GM19239 (cell line): ENCODE measurements at places on chromosomes 12 and 14.

DNA sequence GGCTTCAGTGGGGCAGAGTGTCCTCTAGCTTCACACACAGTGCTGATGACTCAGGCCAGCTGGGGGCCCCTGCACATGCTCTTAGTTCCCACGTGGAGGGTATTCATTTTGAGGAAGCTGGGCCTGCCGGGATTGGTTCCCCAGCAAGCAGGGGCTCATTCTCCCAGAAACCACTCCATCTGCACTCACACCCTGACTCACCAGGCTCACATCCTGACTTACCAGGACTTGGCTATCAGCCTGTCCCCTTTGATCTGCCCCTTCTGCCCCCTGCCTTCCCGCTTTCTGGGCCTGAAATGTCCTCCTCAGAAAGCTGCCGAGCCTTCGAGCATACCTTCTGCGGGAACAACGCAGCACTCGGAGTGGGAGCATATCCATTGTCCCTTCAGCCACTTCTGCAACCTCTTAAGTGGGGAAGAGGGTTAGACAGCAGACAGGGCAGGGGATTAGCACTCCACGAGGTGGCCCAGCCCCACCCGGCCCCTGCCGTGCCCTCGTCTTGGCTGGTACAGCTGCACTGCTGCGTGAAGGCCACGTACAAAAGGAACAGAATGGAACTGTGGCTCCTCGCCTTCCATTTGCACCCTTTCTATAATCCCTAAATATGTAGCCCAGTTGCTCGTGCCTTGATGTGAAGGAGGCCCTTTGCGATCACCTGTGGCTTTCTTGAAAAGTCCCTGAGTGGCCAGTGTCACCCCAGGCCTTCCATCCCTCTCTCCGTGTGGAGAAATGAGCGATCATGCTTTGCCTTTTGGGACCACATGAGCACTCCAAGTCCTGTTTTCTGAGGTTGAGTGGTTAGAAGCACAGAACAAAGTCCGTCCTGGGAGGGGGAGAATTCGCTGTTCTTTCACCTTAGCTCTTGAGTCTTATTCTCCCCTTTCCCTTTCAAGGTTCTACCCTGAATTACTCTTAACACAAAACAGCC lies 26.1 kb downstream of the TPCN1 start:
- DNase-seq = no peak

GRCh38 chr12:86331012-86331411 lies 74.8 kb upstream of the MGAT4C start:
- no peak for DNase-seq

DNA sequence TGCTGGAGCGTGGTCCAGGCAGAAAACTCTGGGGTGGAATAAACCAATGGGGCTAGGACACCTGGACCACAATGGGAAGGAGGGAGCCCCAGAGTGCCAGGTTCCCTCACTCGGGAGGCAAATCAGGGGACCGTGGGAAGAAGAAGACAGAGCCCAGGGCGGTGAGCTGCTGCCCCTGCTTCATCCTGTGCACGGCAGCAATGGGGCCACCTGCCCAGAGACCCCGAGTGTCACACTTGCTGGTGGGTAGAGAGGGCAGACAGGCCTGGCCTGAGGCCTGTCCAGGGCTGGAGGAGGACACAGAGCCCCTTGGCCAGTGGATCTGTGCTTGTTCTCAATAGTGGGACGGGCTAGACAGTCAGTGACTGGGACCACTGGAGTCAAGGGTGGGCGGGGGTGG lies 58.2 kb downstream of the DIO3 start:
- no peak for DNase-seq

GRCh38 chr12:93921521-93921920 lies 226.9 kb upstream of the PLXNC1 start:
- DNase-seq = no peak

GRCh38 chr12:138898-139534 lies 72.4 kb downstream of the IQSEC3 start:
- no peak for DNase-seq

DNA sequence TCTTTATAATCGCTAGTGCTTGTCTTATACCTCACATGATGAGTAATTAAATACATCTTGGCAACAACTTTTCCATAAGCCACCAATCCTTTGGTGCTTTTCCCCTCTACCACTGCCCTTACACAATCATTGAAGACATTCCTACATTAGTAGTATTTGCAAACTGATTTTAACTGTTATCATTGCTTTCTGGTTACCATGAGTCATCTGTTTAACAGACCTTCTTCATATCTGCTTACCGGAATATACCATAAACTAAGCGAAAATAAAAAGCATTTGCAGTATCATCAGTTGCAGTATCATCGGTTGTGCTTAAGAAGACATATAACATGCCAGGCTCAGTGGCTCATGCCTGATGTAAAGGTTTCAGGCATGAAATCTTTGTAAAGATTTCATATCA lies 54.8 kb upstream of the PLEKHA5 start:
- DNase-seq = no peak

- DNase-seq = no peak
Measured at GRCh38 chr12:132145334-132145733, 1.1 kb downstream of the NOC4L start.

DNA sequence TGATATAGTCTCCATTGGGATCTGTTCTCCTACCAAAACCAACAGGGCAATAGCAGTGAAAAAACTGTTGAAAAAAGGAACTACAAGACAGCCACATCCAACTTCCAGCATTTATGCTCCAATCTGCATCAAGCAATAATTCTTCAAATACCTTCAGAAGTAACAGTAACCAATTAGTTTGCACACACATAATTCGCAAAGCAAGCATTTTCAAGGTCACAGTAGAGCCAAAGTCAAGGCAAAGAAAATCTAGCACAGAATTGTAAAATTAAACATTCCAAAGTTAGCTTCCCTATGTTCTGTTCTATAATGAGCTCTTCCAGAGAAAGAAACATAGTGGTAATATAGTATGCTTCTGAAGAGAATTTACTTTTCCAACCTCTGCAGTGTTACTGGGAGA lies 11.0 kb upstream of the MTERF2 start:
- no peak for DNase-seq
